ENCODE measurements at places on chromosomes 6 and 20.

GRCh38 chr20:38143646-38144554, 21.2 kb downstream of the TGM2 start:
- peak; percentile 79 for DNase-seq

DNA sequence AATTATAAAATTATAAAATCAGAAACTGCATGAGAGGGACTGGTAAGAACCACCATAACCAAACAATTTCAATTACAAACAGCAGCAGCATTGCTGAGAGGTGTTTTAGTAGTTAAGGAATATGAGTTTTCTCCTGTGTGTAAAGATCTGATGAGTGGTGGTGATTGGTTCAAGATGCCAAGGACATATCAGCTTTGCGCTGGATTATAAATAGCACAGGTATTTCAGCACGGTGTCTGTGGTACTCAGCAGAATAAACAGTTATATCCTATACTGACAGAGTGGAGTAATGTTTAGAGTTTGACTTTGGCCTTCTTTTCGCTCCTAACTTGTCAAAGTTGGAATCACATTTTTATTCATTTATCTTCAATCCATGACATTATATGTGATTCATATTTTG, 501.0 kb downstream of the CDH26 start:
- DNase-seq = no peak

- no peak for DNase-seq
Measured at GRCh38 chr6:66362888-66363287, 655.9 kb upstream of the EYS start.

DNA sequence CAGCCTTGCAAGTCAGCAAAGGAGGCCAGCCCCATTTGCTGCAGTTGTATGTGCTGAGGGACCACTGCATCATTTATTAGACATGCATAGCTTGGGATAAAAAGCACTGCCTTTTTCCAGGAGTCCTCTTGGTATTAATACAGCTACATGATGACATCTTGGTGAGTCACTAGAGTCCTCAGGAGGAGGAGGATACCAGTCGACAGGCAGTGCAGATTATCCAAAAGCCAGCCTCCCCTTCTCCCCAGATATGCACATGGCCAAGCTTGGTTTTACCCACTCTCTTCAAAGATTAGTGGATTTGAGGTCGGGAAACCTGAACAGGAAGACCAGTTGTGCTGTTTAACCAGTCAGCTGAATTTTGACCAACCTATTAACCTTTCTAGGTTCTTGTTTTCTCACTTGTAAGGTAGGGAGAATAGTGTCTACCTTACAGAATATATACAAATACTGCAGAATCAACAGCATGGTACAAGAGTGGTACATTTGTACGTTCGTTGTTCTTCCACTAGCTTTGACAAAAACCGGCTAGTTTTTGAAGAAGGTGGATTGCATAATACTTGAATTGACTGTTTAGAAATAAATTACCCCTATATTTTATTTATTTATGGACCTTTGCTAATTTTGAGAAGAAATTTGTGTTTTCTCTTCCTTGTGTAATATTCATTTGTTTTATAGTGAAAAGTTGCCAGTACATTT, 31.9 kb downstream of the VAPB start:
- no peak for DNase-seq

- no peak for DNase-seq
Measured at GRCh38 chr20:20261159-20261558, 106.7 kb upstream of the INSM1 start.

- DNase-seq = no peak
Measured at GRCh38 chr6:78910591-78911171, 43.3 kb downstream of the IRAK1BP1 start.

DNA sequence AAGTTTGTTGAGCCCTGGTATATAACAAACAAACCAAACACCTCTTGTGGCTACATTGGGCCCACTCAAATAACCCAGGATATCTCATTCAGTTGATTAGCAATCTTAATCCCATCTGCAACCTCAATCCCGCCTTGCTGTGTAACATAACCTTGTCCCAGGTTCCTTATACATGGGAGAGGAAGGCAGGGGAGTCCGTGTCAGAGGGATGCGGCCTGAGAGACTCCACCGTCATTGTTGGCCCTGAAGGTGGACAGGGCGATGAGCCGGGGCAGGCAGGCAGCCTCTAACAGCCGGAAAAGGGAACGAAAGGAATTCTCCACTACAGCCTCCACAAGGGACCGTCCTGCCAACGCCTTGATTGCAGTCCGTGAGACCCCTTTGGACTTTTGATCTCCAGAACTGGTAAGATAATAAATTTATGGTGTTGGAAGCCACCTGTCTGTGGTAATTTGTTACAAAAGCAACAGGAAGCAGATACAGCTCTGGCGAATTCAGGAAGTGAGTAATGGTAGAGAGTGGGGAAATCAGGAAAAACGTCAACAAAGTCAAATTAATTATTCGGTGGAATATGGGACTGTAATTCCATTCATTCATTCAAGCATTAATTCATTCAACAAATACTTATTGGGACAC, 124.5 kb upstream of the SALL4 start:
- DNase-seq = peak; percentile 35

- DNase-seq = no peak
Measured at GRCh38 chr6:47080083-47080596, 38.0 kb upstream of the ADGRF1 start.

DNA sequence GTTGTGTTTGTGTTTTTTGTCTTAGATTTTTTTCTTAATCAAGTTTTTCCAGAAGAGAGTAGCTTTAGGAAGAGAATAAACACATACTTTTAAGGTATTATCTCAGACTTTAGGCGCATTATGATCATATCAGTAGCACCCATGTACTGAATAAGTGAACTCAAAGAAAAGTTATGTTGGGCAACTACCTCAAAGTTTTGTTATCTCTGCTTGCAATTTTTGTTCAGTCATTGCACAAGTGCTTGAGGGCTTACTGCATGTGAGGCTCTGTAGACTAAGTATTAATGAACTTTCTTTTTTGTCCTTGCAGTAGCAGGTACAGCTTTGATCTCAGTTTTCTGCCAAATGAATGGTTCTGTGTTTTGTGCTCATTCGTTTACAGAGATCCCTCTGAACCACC, 189.0 kb downstream of the SLC16A10 start:
- no peak for DNase-seq

DNA sequence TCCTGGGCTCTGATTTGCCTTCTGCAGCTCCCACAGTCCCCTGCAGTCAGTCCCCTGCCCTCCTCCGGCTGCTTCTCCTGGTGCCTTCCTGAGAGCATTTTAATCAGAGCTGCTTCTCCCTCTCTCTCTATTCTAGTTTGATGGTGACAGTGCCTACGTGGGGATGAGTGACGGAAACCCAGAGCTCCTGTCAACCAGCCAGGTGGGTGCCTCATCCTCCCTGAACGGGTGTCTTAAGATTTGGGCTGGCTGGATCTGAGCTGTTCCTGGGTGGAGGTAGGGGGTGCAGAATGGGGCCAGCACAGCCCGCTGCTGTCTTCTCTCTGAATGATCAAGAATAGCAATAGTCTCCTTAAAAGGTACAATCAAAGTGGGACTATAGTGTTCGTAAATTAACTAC, 58.6 kb downstream of the TOX2 start:
- DNase-seq = no peak

DNA sequence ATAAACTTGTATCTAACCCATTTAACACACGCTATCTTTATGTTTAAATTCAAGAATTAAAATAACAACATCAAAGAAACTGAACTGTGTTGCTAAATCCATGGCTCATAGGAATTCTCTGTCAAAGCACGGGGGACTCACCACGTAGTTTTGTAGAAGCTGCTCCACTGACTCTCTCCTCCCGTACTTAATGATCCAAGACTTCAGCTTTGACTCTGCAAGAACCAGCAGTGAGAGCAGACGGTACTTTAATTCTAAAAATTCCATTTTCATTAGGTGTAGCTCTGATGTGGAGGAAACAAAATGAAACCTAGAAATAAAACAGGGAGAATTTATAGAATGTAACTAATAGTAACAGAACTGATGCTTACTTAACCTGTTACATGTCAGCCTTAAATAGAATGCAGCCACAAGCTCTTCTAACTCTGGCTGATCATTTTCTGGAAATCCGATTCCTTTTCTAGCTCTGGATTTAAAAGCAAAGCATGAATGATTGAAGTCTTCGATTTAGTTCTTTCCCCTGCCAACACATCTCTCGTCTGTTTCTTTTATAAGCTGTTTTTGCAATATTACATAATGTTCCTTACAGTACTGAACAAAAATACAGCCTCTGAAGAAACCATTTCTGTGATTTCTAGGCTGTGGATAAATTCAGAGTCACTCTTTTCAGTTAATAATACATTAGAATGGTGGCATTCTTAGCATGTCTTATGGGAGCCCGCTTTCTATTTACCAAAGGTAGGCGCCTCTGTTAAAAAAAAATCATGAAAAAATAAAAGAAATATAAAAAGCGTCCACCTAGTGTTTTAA, 165.5 kb downstream of the SYNE1 start:
- DNase-seq = peak; percentile 18
